ENCODE measurements at places on chromosomes 1 and 21.

DNA sequence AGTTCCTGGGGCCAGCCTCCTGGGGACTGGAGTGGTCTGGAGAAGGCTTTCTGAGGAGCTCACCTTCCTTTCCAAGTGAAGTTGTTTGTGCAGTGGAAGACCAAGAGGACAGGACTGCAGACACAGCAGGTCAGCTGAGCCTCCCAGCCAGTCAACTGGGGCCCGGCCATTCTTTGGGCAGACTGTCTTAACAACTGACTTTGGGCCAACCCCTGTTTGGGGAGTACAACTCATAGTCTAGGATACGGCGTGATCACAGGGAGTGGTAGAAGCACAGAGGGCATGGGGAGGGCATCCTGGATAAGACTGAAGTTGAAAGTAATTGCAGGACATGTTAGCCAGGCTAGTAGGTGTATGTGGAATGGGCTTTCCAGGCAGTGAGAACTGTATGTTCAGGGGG lies 50.3 kb downstream of the PGM1 start:
- no peak for DNase-seq

DNA sequence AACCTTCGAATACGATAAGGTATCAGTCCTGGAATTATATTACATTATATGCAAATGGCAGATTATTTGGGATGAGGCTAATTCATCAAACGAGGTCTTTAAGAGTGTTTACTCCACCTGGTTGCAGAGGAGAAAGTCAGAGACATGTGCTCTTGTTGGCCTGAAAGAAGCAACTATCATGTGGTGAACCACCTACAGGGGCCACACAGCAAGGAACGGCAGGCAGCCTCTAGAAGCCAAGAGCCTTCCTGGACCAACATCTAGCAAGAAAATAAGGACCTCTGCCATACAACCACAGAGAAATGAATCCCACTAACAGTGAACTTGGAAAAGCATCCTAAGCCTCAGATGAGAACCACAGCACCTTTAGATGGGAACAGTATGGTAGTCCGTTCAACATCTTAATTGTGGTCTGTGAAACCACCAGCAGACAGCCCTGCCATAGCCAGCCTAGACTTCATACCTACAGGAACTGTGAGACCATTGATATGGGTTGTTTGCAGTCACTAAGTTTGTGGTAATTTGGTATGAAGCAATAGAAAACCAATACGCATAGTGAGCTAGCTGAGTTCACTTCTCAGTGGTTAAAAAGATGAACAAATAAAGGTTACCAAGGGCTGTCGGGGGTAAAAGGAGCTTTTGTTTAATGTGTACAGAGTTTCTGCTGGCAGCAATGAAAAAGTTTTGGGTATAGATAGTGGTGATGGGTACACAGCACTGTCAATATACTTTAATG lies 345.7 kb upstream of the RUNX1 start:
- DNase-seq = no peak

GRCh38 chr1:59498640-59499039 lies 201.7 kb downstream of the FGGY start:
- no peak for DNase-seq

DNA sequence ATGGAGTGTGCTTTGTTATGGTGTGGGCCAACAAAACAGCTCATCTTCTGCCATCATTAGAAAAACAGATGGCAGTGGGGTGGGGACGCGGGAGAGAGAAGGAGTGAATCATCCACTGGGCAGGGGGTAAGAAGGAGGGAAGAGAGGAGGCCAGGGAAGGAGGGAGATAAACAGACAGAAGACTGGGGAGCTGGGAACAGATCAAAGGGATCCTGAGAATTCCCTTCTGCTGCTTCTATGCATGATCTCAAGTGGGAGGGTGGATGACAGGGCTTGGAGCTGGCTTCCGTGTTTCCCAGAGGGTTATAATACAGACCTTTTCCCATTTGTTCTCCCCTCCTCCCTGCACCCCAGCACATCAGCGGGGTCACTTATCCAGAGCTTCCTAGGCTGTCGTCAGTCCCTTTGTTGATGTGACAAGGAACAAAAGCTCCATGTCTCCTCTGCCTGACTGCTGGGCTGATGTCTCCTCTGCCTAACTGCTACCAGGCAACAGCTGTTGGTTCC lies 338.6 kb downstream of the PAPPA2 start:
- DNase-seq = no peak

- DNase-seq = no peak
Observed at GRCh38 chr1:81802707-81803430, 2.1 kb downstream of the ADGRL2 start.

- no peak for DNase-seq
Observed at GRCh38 chr1:113899111-113899510, 5.5 kb downstream of the AP4B1 start.

DNA sequence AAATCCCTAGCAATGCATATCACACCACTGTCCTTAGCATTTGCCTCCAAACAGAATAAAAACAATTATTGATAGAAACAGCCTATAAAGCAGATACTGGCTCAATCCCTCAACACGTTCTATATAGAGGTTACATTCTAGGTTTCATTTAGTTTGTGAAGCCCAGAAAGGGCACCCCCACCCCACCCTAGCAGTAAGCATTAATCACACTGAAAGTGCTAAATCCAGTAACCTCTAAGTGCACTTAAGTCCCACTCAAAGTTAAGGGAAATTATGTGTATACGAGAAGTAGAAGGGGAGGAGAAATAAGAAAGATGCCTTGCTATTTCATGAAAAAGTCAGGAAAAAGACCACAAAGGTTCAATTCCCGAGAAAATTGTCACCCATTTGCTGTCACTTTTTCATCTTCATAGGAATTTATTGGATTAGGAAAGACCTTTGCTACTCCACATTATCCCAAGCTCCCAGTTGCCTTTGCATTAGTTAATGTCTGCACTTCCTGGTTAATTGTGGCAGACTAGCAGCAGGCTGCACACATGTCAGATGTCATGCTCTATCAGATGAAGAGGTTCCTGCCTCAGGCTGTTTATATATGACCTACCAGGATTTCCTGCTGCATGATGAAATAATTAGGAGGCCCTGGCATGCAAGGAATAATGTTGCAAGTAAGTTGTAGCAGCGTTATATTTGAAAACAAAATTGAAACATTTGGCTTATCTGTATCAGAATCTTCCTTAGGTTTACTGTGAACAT lies 54.5 kb upstream of the LHX8 start:
- no peak for DNase-seq

DNA sequence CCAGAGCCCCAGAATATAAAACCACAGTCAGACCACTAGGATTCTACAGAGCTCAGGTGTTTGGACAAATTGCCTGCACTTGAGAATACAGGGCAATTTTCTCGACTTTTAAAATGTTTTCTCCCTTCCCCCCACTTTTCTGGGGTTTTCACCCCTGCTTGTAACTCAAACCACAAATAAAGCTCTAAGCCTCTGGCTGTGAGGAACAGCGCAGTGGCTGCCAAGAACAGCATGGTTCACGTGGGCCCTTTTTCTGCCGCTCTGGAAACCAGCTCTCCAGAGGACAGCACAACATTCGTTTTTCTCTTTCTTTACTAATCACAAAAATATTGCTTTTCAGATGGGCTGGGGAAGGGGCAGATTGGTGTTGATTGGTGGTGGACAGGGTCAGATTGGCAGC lies 102.2 kb upstream of the JUN start:
- DNase-seq = no peak

GRCh38 chr1:212366901-212367300 lies 47.8 kb downstream of the PACC1 start:
- DNase-seq = no peak

DNA sequence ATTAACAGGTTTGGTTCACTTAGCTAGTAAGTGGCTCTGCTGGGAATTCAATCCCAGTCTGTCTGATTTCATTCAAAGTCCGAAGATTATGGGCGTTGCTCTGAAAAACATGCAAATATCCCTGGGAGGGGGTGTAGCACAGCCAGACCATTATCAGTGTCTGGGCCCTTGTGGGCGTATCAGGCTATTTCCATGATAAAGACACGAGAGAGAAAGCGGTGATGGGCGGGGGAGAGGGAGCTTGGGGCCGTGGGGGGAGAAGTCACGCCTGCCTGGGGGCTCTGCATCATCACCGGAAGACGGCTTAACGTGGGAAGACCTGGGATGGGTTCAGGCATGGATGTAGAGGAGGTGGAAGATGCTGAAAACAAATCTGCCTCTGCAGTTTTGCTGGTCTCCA lies 25.8 kb downstream of the IL6R start:
- no peak for DNase-seq
